ENCODE measurements at places on chromosomes 11 and 22.

GRCh38 chr11:89612096-89612495 lies 98.0 kb upstream of the TRIM77 start:
- DNase-seq, result no peak

- no peak for DNase-seq
Measured at GRCh38 chr22:44307509-44308169, 5.1 kb downstream of the SHISAL1 start.

- no peak for DNase-seq
Measured at GRCh38 chr11:130623670-130624668, 175.5 kb downstream of the ADAMTS15 start.

- DNase-seq, result no peak
Measured at GRCh38 chr11:69010964-69011623, 2.0 kb downstream of the MRGPRF start.

DNA sequence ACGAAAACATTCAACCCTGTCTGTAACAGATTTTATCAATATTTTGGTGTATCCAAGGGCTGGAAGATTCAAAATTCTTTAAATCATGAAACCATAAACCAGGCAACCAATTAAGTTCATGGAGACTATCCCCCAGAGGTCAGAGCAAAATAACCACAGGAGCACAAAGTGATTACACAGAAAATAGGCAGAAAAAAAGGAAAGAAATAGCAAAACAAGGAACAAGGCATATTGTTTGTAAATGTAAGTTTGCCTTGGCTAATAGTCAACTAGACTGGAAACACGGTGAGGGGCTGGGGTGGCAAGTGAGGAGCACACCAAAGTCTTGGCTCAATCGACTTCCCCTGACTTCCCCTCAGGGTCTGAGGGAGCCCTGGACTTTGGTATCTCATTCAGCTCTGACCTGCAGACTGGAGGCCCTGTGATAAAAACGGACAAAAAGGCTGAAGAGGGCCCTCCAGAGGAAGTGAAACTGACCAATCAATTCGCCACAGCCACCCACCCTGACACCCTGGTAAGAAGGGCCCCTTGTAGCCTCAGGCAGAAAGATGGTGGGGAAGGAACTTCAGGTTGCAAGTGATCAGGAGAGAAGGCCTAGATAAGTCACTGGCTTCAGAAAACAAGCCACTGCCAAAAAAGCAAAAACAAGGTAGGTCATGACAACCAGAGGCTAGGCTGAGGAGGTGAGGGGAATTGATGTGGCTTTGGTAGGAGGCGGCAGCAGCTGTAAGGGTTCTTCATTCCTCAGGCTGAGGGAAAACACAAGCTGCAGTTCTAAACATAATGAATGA lies 1.8 kb downstream of the SIK3 start:
- DNase-seq, result no peak

- DNase-seq, result no peak
Measured at GRCh38 chr11:120178561-120179056, 32.2 kb upstream of the OAF start.

- DNase-seq, result no peak
Measured at GRCh38 chr11:1557904-1558774, 13.9 kb downstream of the DUSP8 start.

DNA sequence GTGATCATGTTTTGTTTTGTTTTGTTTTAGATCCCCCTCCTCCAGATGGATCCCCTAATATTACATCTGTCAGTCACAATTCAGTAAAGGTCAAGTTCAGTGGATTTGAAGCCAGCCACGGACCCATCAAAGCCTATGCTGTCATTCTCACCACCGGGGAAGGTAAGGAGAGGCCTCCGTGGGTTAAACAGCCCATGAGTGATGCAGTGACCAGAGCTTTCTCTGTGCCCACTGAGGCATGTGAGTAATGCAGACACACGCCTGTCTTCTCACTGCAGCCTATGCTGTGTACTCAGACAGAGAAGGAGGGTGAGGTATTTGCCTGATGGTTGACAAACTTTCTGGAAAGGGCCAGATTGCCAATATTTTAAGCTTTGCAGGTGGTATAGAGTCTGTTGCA lies 73.7 kb upstream of the OR4B1 start:
- no peak for DNase-seq

DNA sequence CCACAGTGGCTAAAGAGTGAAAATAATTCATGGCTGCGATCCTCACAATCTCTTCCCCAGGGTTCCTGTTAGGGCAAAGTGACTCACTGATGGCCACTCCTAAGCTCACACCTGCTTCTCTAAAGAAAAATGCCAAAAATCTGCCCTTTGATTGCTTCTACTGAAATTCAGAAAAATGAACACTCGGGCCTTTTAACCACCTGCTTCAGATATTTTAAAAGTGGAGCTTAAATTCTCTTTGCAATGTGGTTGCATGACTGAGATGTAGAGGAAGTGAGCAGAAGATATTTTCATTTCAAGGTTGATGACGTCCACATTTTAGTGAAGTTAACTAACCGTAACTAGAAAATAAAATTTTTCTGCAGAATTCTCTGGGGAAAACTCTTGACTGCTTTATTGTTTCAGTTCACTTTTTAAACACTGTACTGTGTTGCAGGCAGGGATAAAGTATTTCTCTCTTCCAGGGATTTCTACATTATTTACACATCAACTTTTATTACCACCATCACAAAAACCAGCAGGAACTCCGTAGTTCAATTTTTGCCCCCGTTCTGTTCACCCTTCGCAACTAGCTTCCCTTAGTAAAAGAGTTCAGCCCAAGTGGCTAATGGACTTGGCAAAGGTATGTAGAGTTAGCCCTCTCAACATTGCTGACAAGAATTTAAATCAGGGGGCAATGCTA lies 8.5 kb downstream of the RAB30 start:
- DNase-seq, result no peak

DNA sequence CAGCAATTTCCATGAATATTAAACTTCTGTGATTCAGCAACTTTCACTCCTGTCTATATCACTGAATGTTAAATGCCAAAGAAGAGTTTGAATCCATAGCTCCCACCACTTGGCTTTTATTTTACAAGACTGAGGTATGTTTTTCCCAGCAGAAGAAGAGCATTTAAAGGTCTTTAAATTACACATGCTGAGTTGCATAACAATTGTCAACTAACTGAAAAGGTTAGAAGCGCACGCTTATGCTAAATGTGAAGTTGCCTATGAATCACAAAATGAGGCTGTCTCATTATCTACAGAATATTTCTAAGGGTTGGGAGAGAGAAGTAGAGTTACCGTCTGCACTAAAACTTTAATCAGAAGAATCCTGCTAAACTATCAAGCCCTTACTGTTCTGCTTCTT lies 1086.3 kb downstream of the FAM181B start:
- DNase-seq, result no peak

DNA sequence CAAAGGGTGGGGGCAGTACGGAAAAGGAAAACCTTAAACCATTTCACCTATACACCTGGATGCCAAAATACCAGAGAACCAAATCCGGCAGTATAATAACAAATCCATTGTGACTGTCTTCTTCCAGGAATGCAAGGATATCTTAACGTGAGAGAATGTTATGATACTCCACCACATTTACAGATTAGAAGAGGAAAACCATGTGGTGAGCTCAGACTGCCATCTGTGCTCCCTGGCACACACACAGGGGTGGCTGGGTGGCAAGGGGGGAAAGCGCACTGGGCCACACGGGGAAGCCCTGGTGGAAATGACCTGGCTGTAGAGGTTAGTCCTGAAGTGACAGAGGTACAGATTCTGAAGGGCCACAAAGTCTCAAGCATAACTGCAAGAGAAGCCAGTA lies 9.9 kb downstream of the EIF1AD start:
- no peak for DNase-seq

DNA sequence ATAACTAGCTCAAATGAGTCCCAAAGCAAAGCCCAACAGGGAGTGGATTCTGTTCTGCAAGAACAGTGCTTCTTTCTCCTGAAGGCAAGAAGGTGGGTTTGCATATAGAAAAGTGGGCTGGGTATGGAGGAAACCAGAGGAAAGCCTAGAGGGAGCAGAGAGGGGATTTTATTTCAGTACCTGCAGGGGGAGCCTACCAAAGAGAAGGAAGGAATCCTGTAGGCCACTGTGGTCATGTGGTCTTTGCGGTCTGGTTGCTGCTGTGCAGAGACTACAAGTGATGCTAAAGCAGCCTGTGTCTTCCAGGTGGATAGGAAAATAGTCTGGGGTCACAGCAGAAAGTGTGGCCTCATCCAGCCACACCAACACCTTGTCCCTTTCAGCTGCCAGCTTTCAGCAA lies 33.2 kb upstream of the ZBTB16 start:
- peak; percentile 58 for DNase-seq

- DNase-seq, result no peak
Measured at GRCh38 chr22:35960854-35961253, 67.8 kb downstream of the RBFOX2 start.

- DNase-seq, result no peak
Measured at GRCh38 chr11:2348986-2349385, 28.1 kb upstream of the CD81 start.

DNA sequence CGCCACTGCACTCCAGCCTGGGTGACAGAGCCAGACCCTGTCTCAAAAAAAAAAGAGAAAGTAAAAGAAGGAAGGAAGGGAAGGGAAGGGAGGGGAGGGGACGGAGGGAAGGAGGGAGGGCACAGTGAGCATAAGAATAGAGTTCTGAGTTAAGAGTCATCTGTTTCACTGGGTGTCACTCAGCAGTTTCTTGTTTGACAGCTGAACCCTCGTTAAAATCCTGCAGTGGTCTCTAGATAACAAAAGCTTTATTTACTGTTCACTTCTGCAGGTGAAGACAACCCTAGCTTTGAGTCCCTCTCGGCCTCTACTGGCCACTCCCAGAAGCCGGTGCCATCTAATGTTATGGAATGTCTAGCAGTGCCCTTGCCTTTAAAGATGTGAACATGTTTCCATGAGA lies 71.2 kb downstream of the CLPB start:
- DNase-seq, result no peak

- no peak for DNase-seq
Measured at GRCh38 chr22:30273711-30274436, 7.2 kb upstream of the OSM start.

GRCh38 chr11:84419616-84420015 lies 1133.4 kb upstream of the CCDC90B start:
- no peak for DNase-seq

GRCh38 chr11:104776501-104777170 lies 121.6 kb downstream of the CASP12 start:
- no peak for DNase-seq

DNA sequence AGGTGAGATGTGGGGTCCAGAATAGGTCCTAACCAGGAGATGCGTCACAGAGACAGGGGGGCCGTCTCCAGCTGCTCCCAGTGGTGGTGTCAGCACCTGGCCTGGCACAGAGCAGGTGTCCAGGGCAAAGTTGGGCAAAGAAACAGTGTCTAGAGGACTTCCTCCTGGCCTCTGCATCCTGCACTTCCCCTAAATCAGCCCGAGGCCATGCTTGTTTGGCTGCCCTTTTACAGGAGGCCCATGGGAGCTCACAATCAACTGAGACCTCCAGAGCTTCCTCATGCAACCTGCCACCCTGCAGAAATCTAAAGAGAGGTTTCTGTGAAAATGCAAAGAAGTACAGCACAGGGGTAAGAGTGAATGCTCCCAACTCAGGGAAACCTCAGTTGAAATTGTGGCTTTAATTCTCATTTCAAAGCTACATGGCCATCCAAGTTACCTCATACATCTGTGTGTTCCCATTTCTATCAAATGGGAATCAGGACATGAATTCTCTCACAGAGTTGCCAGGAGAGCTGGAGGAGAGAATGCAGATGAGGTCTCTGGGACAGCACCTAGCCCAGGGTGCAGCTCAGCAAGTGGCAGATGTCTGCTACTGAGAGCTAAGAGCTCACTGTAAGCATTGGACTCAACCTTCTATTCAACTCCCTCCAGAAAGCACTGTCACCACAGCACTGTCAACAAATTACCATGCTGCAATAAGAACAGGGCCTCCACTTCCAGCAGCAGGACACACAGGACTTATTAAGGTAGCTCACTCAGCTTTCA lies 32.6 kb downstream of the TCIRG1 start:
- no peak for DNase-seq

- no peak for DNase-seq
Measured at GRCh38 chr11:4118107-4118506, 23.5 kb downstream of the RRM1 start.
